ENCODE measurements at places on chromosomes 7 and 10.

GRCh38 chr7:150947761-150948651, 30.1 kb downstream of the KCNH2 start:
- no peak for DNase-seq

- DNase-seq = no peak
These were observed 228.1 kb upstream of the PFKP start for GRCh38 chr10:2839081-2839725.

GRCh38 chr10:133128126-133129070, 31.6 kb upstream of the KNDC1 start:
- DNase-seq = no peak

DNA sequence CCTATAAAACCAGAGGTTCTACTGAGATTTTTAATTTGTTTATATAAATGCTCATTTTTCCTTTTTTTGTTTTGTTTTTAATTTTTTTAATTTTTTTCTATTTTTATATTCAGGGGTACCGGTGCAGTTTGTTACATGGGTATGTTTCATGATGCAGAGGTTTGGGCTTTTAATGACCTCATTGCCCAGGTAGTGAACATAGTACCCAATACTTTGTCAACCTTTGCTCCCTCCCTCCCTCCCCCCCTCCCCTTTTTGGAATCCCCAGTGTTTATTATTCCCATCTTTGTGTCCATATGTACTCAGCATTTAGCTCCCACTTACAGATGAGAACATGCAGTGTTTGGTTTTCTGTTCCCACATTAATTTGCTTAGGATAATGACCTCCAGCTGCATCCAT, 94.4 kb upstream of the NEBL start:
- no peak for DNase-seq

DNA sequence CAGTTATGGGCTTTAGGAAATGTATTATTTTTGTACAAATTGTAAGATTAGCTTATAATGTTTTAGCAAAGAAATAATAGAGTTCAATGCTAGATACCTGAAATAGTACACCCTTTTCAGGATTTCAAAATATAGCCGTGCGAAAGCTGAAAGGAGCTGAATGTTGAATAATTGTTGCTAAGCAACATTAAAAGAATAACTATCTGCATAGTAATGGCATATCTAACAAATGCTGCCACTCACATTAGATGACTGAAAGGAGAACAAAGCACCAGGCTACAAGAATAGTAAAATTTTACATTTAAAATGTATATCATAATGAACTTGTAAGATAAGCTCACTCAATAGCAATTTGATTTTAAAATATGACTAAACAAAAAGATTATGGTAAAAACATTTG, 82.5 kb downstream of the SDHAF3 start:
- DNase-seq = no peak

- DNase-seq = no peak
These were observed 167.4 kb upstream of the SVIL start for GRCh38 chr10:29802171-29802570.

GRCh38 chr10:101305320-101306241, 48.4 kb upstream of the BTRC start:
- no peak for DNase-seq

- no peak for DNase-seq
These were observed 57.2 kb downstream of the SUGCT start for GRCh38 chr7:40192036-40192435.

DNA sequence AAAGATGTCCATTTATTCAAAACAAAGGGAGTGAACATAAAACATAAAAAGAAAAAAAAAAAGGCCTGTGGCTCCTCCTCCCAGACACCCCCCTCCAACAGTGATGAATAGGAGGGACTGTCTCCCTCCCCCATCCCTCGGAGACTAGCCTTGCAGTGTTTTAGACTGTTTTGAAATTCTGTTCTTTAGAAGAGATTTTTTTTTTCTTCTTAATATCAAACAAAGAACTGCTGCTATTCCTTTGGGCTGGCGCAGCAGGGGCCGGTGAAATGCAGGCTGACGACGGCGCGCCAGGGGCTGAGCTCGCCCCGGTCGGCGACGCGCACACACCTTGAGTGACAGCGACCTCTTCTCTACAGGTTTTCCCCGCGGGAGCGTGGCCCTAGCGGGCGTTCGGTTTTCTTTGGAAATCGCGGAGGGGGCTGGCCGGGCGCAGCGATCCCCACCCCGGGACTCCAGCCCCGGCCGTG, at the start of gene LANCL2:
Gene LANCL2, plus strand, starts transcription at position 133 of the 470 bp plus-strand sequence. CDS start 689 bp downstream, outside the sequence.
- no peak for DNase-seq

All from stimulated activated CD8-positive, alpha-beta memory T cell treated with anti-CD3 and anti-CD28 coated beads, Interleukin-15, amount 100 ng/mL, for 4 hours (primary cell).